ENCODE measurements at places on chromosomes 7 and 10. TPM values are rescaled to one million over a fixed set of nuclear protein-coding genes. Genes with fewer than 3 reads are reported as not detected.

DNA sequence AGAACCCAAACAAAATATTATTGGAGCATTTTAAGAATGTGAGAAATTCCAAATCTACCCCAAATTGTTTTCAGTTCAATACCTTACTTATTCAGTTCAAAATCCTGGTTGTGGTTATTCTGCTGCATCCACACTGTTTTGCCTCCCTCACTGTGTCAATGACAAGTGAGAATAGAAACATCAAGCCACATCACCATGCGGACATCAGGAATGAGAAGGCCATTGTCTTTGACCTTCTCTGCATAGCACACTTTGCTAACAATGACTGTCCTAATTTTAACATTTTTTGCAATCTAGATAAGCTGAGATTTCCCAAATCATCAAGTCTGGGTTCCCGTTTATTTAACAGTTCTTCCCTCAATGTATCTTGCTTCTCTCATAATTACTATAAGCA, 93.7 kb downstream of the ELAPOR2 start:
- DNase-seq, result no peak

Gene CNTNAP2
- total RNA-seq, result 0.42 TPM

Gene VWDE
- total RNA-seq, result 0.32 TPM

Gene AGMO
- not detected for total RNA-seq

Data from lower leg skin (tissue), 4 donors.